ENCODE measurements at places on chromosomes 6 and 20. TPM values are rescaled to one million over a fixed set of nuclear protein-coding genes. Genes with fewer than 3 reads are reported as not detected.

Gene KCNK5
- total RNA-seq: 0.15 TPM

Gene TMX4
- total RNA-seq: 95.9 TPM

Gene LRFN2
- not detected for total RNA-seq

Gene GJA1
- 8.3 TPM for total RNA-seq

Gene IL20RA
- total RNA-seq: not detected

Gene LAMP5
- total RNA-seq: not detected

Gene CDSN
- not detected for total RNA-seq

Gene MUCL3
- total RNA-seq: not detected

Gene NAPB
- 9.5 TPM for total RNA-seq

Gene OOEP
- not detected for total RNA-seq

Gene FAM120B
- total RNA-seq: 10.7 TPM

Gene ZHX3
- total RNA-seq: 16.4 TPM

Measured in melanocyte of skin (primary cell).